Activated CD4-positive, alpha-beta memory T cell treated with anti-CD3 and anti-CD28 coated beads for 36 hours (primary cell): ENCODE measurements at places on chromosomes 11 and 22. TPM values are rescaled to one million over a fixed set of nuclear protein-coding genes. Genes with fewer than 3 reads are reported as not detected.
A peak's percentile ranks its signal among the peaks of the same experiment; 100 is the strongest.

- no peaks in the 10 kb centered on the region for H3K27me3 ChIP-seq
- no peak overlapping the region for H3K27ac ChIP-seq
- no peak overlapping the region for H3K4me3 ChIP-seq
Observed at GRCh38 chr11:44581246-44581645, 15.8 kb downstream of the CD82 start.

The APOL6 gene
- total RNA-seq = 27.7 TPM

The DDIAS gene
- 16.8 TPM for total RNA-seq

DNA sequence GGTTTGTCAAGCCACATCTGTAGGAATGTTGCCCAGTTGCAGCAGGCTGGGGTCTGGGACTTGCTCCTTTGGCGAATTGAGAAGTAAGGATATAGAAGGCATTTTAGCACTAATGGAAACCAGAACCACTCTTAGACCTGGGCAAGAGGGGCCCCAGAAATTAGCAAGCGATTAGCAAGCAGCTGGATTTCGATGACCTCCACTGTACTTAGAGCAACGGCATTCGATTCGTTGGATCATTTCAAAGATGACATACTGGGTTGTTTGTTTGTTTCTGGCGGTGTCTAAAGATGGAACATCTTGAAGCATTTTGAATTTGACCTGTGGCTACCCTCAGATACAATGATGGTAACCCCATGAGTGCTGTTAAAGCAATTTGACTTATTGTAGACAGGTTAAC, 1.2 kb upstream of the CDPF1 start:
- H3K4me3 ChIP-seq = peak overlapping the region; percentile 68
- no peak for DNase-seq
- H3K36me3 ChIP-seq = no peaks in the 10 kb centered on the region
- peak overlapping the region; percentile 65 for H3K27ac ChIP-seq
- peaks cover 34% of the 10 kb centered on the region for H3K4me1 ChIP-seq
- peaks cover under 1% of the 10 kb centered on the region for H3K27me3 ChIP-seq

DNA sequence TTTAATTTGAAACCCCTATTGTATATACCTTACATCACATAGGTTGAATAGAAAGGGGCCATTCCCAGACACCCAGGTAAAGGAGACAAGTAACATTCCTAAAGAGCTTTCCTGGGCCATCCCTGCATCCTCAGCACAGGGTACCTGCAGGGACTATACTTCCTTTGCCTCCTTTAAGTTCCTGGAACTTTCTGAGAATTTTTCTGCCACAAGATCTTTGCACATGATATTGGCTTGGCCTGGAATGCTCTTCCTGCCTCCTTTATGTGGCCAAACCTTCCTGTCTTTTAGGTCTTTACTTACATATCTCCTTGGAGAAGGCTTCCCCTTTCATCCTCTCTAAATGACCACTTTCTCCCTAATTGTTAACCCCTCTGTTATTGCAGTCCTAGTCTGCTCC, 7.9 kb upstream of the AMOTL1 start:
- H3K4me1 ChIP-seq = no peaks in the 10 kb centered on the region
- no peak overlapping the region for H3K4me3 ChIP-seq
- no peak overlapping the region for H3K27ac ChIP-seq
- no peaks in the 10 kb centered on the region for H3K36me3 ChIP-seq

GRCh38 chr11:62127941-62128770, 4.3 kb downstream of the INCENP start:
- no peaks in the 10 kb centered on the region for H3K27me3 ChIP-seq
- no peak for DNase-seq

The MRGPRE gene
- total RNA-seq = not detected

The POLR2F gene
- total RNA-seq = 67.7 TPM
